ENCODE measurements at places on chromosomes 11 and 22. TPM values are rescaled to one million over a fixed set of nuclear protein-coding genes. Genes with fewer than 3 reads are reported as not detected.

ELMOD1 gene
- 1.6 TPM for total RNA-seq

DNA sequence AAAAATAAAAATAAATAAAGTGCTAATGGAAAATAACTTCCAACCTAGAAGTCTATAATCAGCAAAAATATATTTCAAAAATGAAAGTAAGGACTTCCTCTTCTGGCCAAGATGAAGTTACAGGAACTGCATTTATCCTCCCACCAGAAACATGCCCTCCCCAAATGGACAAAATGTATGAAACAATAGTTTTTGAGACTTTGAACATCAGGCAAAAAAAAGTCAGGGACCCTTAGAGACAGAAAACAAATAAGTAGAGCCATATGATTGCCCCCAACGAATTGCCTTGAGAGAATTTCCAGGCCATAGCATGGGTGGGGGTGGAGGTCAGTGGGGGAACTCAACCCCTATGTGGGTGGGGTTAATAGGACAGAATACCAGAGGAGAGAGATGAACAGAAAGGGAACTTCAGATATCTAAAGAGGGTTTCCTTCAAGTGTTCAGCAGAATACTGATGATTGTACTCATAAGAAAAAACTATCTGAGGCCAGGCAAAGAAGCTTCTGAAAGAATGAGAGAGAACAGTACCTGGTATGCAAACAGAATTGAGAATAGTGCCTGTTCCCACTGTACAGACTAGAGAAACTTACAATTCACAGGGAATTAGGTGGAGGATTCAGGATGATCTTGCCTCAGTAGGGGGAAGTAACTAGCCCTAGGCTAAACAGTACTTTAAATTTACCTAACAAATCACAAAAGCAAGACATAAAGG is 26.6 kb upstream of the IL10RA start:
- DNase-seq, result no peak

- DNase-seq, result no peak
These were observed 344.5 kb upstream of the PLET1 start for GRCh38 chr11:112605093-112605666.

GRCh38 chr11:121773076-121773475 is 320.3 kb upstream of the SORL1-AS1 start:
- no peak for DNase-seq

KCNK4 gene
- not detected for total RNA-seq

DNA sequence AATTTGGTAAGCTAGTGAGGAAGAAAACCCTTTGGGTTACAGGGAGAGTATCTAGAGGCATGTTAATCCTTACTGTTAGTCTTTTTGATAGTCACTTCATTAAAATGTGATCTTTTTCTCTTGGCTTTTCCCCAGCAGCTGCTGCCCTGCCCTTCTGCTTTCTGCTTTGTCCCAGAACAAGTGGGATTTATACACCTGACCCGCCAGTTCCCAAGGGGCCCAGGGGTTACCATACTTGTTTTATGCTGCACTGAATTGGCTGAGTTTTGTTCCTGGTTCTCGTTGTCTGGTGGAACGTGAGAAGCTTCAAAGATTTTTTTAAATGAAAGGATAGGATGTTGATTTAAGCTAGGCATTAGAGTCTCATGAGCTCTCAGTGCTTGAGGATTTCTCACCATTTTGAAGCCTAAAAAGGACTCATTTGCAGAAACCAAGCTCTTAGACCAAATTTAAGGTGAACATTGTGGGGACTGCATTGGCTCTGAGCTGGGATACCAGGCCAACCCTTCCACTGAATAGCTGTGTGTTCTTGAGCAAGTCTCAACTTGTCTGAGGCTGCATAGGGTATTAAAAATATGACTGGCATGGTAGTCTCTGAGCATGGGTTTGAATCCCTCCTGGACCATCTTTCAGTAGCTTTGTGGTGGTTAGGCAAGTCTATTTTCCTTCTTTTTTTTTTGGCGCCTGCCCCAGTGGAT is 6.6 kb downstream of the LIMK2 start:
- no peak for DNase-seq

GRCh38 chr22:38127869-38128268 is 17.4 kb upstream of the BAIAP2L2 start:
- no peak for DNase-seq

- no peak for DNase-seq
These were observed 8.1 kb upstream of the PANX2 start for GRCh38 chr22:50162391-50162956.

DNA sequence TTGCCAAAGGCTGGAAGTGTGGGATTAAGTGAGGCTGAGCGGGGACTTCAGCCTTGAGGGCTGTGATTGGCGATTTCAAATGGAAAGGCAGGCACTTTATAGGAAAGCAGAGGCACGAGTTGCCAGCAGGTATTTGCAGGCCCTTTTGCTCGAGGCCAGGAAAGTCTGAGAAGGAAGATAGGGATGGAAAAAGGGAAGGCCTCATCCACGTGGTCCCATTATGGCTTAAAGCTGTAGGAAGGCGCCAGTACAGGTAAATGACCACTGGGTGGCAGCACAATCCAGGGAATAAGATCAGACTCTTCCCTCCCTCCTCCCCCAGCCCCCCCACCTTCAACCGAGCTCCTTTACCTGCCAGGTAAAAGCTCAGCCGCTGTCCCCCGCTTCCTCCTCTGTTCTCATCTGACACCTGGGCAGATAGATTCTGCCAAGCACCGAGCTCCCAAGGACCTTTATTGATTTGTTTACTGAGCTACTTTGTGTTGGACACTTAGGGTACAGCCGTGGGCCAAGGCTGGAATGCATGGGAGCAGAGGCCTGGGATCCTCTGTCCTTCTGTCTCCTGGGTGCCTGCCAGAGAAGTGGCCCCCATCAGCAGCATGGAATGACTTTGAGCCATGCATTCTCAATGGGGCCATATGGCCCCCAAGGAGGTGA is 7.5 kb downstream of the P2RX3 start:
- no peak for DNase-seq

BEST1 gene
- total RNA-seq, result 2.0 TPM

DNA sequence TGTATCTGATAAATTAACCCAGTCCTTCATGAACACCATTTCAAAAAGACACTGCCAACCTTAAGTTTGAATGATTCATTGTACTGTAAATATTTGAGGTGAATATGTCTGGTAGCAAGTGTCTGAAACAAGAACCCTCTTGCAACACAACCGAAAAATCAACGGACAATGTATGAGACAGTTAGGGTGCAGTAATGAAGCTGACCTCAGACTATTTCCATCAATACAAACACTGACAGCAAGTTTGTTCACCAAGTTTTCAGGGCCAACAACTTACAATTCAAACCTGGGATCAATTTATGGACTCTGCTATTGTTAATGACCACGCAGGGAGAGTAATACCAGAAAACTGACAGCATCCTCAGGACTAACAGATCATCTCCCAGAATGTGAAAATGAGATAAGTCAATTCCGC is 126.3 kb downstream of the CADM1 start:
- DNase-seq, result no peak

DNA sequence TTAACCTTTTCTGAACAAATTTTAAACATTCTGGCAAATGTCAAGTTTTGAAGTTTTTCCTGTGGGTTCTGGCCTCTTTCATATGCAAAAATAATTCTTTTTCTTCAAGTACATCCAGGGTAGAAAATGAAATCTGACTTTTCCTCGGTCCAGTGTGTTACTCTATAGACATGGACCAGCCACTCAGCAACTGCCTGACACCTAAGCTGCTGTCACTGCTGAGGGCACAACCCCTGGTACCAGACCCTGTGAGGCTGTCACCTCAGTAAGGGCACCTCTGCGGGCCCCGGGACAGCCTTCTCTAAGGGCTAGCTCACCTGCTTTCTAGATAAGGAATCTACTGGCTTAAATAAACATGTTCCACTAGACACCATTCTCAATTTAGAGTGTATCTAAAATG is 33.8 kb downstream of the PPIL2 start:
- no peak for DNase-seq

DNA sequence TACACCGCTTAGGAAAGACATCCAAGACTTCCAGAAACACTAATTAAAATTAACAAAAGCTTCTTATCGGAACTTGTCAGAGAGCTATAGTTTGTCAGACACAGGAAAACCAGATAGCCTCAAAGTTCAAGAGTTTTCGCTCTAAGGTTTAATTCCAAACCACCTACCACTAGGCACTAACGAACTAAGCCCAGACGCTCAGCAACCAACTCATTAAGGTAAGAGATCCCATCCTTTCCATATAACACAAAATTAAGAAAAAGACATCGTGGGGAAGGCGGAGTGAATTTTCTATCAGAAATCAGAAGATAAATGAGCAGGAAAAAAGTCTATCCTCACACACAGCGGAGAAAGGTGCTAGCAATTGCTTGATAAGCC is 382 bp downstream of the IMMP1L start:
- no peak for DNase-seq

GRCh38 chr22:27495325-27495724 is 306.2 kb downstream of the MN1 start:
- DNase-seq, result no peak

DNA sequence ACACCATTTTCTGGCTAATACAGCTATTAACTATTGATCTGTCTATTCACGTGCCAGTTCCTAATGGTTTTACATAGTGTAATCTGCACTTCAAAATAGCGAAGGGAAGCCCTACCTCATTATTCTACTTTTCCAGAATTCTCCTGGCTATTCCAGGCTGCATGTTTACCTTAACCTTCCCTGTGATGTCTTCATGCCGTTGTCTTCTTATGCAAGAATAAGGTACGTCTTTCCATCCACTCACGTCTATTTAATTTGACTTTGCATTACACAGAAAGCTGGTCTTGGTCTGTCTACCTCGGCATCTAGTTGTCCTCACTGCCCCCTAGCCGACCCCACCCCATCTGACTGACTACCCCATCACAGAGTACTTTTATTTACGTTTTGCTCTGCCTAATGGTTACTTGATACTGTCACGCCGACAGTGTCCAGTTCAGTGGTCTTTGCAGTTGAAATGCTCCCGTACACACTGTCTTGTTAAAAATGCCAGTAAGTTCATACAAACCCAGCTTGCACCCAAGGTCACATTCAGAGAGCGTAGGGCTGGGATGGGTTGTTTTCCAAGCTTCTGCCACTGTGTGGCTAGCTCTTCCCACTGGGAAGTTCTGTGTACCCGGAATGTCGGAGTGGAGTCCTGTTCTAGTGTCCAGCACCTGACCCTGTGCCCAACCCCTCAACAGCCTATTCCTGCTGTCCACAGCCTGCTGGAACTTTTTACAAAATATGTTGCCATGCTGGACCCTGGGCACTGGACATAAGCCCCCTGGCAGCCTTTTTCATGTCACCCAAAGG is 15.0 kb downstream of the NEAT1 start:
- DNase-seq, result no peak

- DNase-seq, result no peak
These were observed 9.7 kb downstream of the MN1 start for GRCh38 chr22:27791859-27792241.

- no peak for DNase-seq
These were observed 3.9 kb upstream of the OR4C6 start for GRCh38 chr11:55658031-55658573.

DNA sequence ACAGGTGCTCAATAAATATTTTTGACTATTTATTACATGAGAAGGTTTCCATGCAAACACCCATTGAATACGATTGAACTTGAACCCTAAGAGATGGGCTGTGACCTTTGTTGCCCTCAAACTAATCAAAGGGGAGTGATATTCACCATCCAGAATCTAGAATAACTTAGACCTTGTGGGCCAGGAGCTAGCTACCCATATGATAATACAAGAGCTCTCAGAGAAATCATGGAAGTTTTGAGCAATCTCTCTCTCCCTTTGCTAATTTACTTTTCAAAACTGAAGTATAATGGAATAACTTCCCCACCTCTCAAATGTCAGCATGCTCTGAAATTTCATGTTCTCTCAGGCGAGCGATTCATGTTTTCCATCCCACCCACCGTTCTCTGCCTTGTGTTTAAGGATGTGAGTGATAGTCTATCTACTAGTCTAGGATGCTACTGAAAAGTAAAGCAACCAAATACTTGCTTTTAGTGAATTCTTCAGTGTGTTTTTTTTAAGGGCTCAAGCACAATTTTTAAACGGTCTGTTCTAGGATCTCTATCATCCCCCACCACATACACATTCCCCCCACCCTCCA is 33.3 kb downstream of the BARX2 start:
- no peak for DNase-seq

DNA sequence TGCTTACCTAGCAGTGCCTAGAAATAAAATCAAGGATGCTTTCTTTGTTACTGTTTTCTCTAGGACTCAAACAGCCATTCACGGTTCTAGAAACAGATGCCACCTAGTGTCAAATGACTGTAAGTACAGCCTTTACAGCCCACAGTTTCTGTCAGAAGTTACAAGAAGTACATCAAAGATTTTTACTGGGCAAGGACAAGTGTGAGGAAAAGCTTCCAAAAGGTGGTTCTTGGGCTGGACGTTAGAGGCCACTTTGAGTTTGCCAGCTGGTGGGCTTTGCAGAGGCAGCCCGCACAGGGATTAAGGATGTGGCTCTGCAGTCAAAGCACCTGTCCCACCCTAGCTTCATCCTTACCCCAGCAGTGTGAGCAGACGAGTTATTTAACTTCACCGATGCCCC is 6.9 kb downstream of the KMT5B start:
- DNase-seq, result no peak

DNA sequence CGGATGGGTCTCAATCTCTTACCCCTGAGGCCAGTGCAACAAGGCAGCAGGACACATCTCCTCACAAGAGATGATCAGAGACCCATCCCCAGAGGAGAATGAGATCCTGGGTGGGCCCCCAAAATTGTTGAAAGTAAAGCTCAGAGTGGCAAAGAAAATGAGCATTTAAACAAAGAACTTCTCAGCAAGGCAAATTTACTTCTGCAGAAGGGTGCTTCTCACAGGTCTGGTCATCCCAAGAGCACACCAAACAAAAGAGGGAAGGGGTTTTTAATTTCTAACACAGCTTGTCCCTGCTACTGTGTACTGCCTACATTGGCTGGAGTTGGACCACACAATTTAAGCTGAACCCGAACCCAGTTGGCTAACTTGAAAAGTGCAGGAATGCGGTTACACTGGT is 1628.6 kb upstream of the RAG2 start:
- DNase-seq, result no peak

Measured in urinary bladder (tissue), 4 donors.